RPMI7951 (cell line): ENCODE measurements at places on chromosomes 12 and 14. TPM values are rescaled to one million over a fixed set of nuclear protein-coding genes. Genes with fewer than 3 reads are reported as not detected.

- DNase-seq = peak; percentile 29
These were observed 503.5 kb downstream of the LRFN5 start for GRCh38 chr14:42110167-42110566.

GRCh38 chr14:105241641-105242040, 6.7 kb upstream of the BTBD6 start:
- no peak for DNase-seq

DNA sequence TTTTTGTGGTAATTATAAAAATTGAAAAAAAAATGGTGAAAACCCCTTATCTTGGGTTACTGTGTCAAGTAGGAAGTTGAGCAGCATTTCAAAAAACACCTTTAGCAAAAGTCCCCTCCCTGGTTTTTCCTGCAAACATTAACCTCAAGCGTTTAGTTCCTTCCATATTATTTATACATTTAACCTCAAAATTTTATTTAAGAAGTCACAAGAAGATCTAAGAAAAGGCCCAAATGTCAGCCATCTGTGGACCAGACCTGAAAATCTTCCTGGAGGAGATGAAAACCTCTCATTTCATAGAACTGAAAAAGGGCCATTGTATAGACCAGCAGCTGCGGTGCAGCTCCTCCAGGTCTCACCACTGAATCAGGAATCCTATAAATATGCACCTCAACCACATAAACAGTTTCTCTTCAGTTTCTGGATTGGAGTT, 40.4 kb upstream of the BTG1 start:
- DNase-seq = no peak

GRCh38 chr14:96213871-96214465, 9.3 kb downstream of the BDKRB2 start:
- DNase-seq = peak; percentile 62

GRCh38 chr14:101810897-101811621, 49.5 kb downstream of the PPP2R5C start:
- peak; percentile 39 for DNase-seq

DNA sequence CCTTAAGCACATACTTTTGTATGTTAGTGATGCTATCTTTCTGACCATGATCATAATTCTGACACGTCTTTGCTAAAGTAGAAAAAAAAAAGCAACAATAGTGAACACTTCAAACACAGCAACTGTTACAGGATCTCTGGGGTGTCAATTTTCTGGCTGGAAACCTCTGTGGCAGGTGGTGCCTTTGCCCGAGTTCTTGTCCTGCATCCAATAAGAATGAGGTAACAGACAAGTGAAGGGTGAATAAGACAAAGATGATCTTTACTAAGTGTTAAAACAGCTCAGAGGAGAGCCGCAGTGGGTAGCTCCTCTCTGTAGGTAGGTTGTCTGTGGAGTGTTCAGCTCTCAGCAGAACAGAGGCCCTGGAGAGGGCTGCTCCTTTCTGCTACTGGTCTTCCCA, 20.9 kb upstream of the PLBD1 start:
- no peak for DNase-seq

GRCh38 chr14:24401810-24402702, 3.3 kb downstream of the NYNRIN start:
- no peak for DNase-seq

DNA sequence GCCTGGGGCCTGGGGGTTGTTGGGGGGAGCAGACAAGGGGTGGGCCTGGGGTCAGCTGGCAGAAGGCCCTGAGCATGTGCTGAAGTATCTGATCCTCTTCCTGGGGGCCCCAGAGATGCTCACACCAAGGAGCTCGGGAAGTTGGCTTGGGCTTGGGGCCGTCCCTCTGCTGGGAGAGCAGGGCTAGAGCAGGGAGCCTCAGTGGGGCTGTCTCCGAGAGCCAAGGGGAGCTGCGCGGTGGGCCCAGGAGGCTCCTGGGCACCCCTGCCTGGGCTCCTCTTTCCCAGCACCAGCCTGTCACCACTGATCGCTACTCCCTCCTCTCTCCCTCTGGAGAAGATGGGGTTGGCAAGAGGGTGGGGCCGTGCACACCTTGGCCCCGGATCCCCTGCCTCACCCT, 28.3 kb downstream of the BEGAIN start:
- no peak for DNase-seq

DNA sequence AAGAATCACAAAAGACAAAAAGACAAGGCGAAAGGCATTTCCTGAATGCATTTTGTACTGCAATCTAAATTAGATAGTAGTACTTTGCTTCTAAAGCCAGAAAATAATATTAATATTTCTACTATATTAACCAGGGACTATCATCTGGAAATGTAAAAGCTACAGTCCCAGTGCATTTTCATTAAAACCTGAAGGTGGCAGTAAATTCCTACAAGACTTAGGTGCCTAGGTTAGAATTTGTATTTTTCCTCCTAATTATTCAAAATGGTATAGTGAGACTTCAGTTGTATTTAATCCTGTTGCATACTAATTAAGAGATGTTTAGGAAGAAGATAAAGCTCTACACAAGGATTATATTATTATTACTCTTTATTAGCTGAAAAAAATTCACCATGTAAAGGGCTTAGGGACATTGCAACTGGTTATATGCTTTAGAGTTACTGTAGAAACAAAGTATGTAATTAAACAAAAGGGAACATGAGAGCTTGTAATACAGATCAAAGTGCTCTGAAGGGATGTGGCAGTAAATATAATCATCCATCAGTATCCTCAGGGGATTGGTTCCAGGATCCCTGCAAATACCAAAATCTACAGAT, 53.6 kb downstream of the BRMS1L start:
- peak; percentile 11 for DNase-seq

DNA sequence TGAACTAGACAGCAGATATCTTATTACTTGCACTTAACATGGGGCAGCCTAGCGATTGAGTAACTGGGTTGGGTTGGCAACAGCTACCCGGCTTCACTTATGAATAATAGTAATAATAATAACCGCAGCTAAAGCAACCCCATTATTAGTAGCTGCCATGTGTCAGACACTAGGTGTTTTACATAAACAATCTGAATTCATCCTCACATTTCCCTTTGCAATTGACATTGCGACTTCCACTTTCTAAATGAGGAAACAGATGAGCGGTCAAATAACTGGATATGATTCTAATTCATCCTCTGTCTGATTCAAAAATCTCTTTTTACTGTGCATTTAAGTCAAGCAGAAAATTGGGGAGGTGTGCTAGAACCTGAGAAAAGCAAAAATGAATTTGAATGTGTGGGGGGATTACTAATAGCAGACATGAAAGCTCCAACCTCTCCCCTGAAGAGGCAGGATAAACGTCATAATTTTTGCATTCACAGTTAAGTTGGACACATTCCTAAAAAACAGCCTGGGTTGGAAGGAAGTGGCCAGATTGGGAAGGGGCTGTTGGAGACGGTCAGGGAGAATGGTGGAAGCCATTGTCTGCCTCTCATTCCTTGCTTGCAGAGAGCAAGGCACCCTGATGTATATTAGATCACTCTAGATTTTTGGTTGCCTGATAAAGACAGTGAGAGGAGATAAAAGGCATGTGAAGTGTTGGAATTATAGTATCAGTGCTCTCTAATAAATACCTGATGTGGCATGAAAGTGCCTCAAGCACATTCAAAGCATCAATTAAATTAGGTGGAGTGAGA, 13.1 kb downstream of the EMP1 start:
- no peak for DNase-seq

GRCh38 chr14:36716614-36717184, 55.0 kb downstream of the PAX9 start:
- no peak for DNase-seq

DNA sequence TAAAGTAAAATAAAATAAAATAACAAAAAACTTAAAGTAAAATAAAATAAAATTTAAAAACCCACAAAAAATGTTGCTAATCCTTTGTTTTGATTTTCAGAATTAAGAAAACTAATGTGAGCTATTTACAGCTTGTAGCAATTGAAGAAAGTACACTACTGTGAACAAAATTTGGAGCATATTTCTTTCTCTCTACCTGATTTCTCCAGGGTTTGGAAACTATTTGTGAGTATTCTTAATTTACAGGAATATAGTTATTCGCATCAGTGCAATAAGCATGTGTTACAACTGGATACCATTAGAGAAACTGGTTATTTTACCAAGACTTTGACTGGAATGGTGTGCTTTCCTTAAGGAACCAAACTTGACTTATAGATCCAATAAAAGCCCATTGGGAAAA, 86.1 kb upstream of the CNOT2 start:
- DNase-seq = no peak

DNA sequence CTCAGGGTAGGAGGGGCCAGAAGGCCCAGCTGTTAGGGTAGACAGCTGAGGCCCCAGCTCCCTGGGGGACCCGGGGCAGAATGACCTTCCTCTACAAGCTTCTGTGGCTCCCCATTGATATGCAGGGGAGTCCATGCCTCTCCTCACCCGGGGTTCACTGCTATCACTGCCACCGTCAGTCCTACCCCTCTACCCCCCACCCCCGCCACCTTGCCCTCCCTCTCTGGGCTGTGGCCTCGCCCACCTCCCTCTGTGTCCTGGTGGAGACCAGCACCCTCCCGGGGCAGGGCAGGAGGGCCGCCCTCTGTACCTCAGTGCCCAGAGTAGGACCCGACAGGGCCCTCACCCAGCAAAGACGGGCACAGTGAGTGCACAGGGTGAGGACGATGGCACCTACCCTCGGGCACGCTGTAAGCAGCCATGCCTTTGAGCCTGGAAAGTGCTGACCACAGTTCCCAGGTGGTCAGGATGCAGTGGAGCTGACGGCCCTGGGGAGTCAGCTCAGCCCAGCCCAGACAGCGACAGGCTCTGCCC, 88.4 kb upstream of the SFSWAP start:
- no peak for DNase-seq

DNA sequence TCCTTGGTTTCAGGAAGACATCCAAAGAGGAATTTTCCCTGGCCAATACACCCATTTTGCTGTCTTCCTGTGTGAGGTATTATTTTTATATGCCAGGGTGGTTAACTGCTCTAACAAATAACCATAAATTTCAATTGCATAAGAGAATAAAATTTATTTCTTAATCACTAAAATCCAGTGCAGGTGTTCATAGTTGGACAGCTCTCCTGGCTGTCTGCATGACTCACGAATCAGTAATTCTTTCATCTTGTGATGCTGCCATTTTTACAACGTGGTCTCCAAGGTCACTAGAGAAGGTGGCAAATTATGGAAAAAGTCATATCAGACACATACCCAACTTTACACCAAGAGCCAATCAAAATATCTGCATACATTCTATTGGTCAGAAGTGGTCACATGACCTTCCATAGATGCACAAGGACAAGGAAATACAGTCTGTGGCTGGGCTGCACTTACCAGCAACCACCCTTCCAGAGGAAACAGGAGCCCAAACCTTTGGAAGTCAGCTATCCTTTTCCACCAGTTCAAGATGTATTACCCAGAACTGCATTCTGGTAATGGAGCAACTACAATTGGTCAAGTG, 193.5 kb upstream of the PLEKHG7 start:
- DNase-seq = no peak

DNA sequence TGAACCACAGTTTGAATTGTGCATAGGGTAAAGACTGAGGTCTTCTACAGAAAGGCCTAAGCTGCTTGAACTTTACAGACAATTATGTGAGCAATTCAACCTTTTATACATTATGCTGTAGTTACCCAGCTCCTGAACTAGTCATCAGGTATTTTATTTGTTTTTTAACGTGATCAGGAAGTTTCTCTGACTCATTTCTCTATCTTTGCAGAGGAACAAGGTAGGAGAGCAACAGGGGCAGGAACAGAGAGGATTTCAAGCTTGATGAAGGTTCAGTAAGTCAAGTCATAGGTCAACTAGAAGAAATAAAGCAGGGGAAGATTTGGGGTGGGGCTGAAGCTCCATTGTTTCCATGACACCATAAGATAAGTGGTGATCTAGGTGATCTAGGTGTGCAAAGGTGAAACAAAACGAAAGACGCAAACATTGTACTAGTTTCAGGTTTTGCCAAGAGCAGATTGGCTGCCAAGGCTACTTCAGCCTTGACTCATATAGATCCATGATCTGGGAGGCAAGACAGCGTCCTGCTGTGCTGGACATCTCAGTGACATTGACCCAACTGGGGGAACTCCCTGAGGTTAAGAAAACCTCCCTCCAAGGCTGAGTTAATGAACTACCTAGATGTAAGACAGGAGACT, 198.1 kb downstream of the DAD1 start:
- no peak for DNase-seq

GRCh38 chr14:104187121-104187889, 48.9 kb downstream of the KIF26A start:
- no peak for DNase-seq

DNA sequence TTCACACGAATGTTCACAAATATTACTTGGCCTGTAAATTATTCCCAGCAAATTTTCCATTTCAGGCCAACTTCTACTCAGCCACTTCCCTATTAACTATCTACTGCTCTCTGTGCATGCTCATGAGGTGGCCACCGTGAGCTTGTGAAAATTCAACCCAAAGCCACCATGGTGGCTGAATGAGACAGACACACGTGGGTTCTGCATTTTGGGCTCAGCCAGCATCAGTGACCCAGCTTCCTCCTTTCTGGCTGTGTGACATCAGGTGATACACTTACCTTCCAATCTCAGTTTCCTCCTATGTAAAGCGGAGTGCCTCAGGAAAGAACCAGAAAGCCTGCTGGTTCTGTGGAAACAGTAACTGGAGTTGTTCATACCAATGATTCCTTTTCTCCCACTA, 175.8 kb downstream of the FOXN3 start:
- no peak for DNase-seq

GRCh38 chr12:615620-616019, 47.6 kb downstream of the NINJ2 start:
- no peak for DNase-seq

GRCh38 chr12:50117057-50117622, 5.1 kb downstream of the COX14 start:
- no peak for DNase-seq

DNA sequence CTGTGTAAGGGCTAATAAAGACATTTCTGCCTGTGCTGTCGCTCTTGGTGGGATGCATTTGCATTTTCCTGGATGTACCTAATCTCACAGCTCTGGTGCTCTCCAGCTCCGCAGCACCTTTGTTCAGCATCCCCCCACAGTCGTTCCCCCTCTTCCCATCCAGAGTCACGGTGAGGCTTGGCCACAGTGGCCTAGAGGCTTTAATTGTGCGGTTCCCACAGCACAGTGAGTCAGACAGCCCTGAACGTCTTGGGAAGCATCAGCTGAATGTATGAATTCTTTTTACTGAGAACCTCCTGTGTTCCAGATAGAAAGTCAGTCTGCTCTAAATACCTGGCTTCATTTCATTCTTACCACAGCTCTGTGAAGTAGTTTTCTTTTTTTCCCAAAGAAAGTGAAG, 28.7 kb downstream of the MLXIP start:
- DNase-seq = peak; percentile 76

GRCh38 chr14:22047115-22047514, 373.5 kb upstream of the OR4E1 start:
- no peak for DNase-seq

GRCh38 chr14:92160619-92161018, 38.9 kb downstream of the CPSF2 start:
- no peak for DNase-seq

TRHDE gene
- 1.2 and 2.3 TPM in 2 replicates for total RNA-seq

AKAP3 gene
- 0.60 and 2.3 TPM in 2 replicates for total RNA-seq

DPY19L2 gene
- 4.1 and 5.4 TPM in 2 replicates for total RNA-seq

KLRG1 gene
- total RNA-seq = 1.4 and 2.0 TPM in 2 replicates

TAS2R8 gene
- 0.20 TPM in 1 of 2 replicates, not detected in the other for total RNA-seq

OR4K5 gene
- total RNA-seq = not detected in 2 replicates

BCL2L14 gene
- total RNA-seq = not detected in 2 replicates

SYCP3 gene
- total RNA-seq = 0.20 TPM in 1 of 2 replicates, not detected in the other
